Activated T-helper 1 cell treated with anti-CD3 and anti-CD28 coated beads, Interleukin-12 subunit alpha, Interleukin-12 subunit beta, Interleukin-2, Interleukin-4 antibody, amounts not matched to agents 30 ng/mL and 10 ng/mL and 1 ng/mL, durations not matched to agents 14 hours and 24 hours and 36 hours (primary cell): ENCODE measurements at places on chromosomes 4 and X. TPM values are rescaled to one million over a fixed set of nuclear protein-coding genes. Genes with fewer than 3 reads are reported as not detected.

DNA sequence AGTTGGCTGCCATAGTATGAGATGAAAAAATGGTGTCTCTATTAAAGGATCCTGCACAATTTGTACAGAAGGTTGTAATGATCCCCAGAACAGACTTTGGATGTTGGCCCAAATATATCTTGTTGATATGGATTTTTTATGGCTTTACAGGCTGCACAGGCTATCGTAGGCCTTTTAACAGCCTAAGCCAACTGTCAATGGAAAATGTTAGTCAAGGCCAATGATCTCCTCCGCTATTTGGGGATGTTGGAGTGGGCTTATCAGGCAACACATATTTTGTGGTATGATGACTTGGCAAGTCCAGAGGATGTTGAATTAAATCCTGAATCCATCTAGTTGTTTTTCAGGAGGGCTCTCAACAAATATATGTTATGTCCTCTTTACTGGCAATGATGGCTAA lies 42.1 kb downstream of the ZCCHC13 start:
- no peak for DNase-seq

DNA sequence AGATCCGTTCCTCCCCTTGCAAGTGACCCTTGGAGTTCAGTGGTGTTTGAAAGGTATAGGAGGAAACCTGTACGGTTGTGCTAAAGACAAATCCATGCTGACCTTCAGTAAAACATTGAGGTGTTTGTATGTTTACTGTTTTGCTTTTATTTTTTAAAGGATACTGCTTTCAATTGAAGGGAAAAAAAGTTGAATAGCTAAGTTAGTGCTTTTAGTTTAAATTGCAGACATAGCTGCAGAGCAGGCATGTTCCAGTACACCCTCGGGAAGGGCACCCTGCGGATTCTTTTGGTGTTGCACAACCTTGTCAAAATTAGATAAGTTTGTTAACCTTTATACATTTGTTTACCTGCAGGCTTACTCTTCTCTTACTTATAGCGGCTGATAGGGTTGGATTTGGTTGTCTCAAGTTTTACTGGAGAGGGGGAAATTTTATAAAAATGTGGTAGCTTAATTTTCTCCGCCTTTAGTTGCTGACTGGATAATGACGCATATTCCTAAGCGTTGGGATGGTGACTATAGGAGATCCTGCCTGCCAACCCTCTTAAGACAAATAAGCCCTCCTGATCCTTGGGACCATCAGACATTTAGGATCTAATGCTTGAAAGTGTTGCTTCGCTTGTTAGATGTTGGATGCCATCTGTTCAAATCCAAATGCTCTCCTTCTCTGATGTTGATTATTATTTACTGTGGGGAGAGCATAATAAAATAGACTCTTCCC lies 2.0 kb downstream of the RAPGEF2 start:
- no peak for DNase-seq

CT55 gene
- not detected in 2 replicates for total RNA-seq

DNA sequence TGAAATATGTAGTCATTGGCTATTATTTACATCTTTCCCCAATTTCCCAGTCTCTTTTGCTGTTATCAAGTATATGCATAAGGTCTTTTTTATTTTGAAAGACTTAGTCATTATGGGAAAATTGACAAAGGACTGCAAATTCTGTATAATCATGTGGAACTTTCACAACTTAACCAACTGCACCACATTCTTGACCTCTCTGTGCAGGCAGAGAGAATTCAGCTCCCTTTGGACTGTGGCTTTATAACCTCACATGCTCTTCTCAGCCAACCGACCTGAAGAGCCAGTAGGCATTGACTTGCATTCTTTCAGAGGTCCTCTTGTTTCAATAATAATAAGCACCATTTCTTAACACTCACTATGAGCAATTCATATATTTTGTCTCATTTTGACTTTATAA lies 66.9 kb downstream of the ANXA3 start:
- no peak for DNase-seq

TCP11X2 gene
- not detected in 2 replicates for total RNA-seq

GTPBP6 gene
- 68.3 and 69.5 TPM in 2 replicates for total RNA-seq

EFHC2 gene
- not detected in 2 replicates for total RNA-seq

DNA sequence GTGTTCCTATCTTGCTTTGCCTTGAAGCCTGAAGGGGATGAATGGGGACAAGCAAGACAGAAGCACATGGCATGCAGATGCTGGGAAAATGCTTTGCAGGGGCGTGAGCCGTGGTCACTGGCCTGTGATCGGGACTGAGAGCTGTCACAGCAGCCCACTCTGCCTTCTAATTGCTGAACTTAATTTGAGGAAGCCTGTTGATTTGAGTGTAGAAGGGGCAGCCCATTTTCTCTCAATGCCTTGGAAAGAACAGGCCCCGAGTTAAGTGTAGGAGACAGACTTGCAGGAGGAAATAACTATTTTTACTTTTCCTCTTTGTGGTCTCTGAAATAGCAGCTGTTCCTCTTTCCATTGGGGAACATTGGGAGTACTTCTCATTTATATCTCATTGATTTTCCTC lies 26.1 kb upstream of the TBC1D1 start:
- DNase-seq: no peak

ADH7 gene
- not detected in 2 replicates for total RNA-seq

GRCh38 chr4:10032625-10033024 lies 11.3 kb upstream of the SLC2A9 start:
- DNase-seq: no peak

GRCh38 chrX:150869450-150869849 lies 29.0 kb downstream of the CD99L2 start:
- DNase-seq: no peak

MUC7 gene
- not detected in 2 replicates for total RNA-seq

DNA sequence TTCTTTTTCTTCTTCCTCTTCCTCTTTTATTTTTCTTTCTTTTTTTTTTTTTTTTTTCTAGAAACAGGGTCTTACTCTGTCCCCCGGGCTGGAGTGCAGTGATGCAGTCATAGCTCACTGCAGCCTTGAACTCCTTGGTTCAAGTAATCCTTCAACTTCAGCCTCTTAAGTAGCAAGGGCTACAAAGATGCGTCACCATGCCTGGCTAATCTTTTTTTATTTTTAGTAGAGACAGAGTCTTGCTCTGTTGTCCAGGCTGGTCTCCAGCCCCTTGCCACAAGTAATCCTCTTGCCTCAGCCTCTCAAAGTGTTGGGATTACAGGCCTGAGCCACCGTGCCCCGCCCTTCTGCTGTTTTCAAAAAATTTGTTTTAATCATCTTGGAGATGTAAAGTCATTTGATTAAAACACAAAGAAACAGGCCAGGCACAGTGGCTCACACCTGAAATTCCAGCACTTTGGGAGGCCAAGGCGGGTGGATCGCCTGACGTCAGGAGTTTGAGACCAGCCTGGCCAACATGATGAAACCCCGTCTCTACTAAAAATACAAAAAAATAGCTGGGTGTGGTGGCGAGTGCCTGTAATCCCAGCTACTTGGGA lies 28.1 kb downstream of the SYNPO2 start:
- DNase-seq: no peak

- no peak for DNase-seq
These were observed 2.1 kb downstream of the HHIP start for GRCh38 chr4:144648042-144648441.

DNA sequence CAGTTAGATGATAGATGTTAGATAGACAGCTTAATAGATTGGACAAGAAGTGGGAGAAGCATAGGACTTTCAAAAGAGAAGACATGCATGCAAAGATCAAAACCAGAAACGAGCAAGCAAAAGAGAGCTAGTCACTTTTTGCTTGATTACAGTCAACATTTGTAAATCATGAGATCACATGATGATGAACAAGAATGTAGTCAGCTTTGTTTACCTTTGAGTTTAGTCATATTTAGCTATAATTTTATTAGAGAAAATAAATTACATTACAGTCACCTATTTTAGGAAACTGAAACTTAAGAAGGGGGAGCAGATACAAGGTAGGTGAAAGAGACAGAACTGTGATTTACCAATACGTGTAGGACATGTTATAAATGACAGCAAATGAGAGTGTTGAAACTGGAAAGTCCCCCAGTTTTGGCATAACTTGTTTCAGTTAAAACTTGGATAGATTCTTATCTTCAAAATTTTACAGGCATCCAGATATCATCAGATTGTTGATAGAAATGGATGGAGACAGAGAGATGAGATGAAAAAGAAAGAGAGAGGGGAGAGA lies 1083.1 kb upstream of the PCDH10 start:
- no peak for DNase-seq

- DNase-seq: no peak
These were observed 392.6 kb downstream of the IL1RAPL1 start for GRCh38 chrX:28979877-28980276.

GRCh38 chrX:46325312-46325877 lies 219.8 kb downstream of the ZNF674 start:
- no peak for DNase-seq

- DNase-seq: no peak
These were observed 83.9 kb downstream of the ARHGAP10 start for GRCh38 chr4:147815741-147816140.
